ENCODE measurements at places on chromosomes 11 and 22. TPM values are rescaled to one million over a fixed set of nuclear protein-coding genes. Genes with fewer than 3 reads are reported as not detected.

Gene C22orf23
- total RNA-seq, result 0.43 TPM

GRCh38 chr22:19514831-19515565 is 9.2 kb downstream of the CLDN5 start:
- no peak for DNase-seq

- no peak for DNase-seq
Measured at GRCh38 chr11:70242885-70243284, 27.6 kb upstream of the PPFIA1 start.

GRCh38 chr11:27204529-27204928 is 158.5 kb downstream of the CCDC34 start:
- DNase-seq, result no peak

- no peak for DNase-seq
Measured at GRCh38 chr11:118232659-118233058, 7.8 kb upstream of the JAML start.

- DNase-seq, result no peak
Measured at GRCh38 chr11:8062781-8063257, 18.2 kb upstream of the TUB start.

- no peak for DNase-seq
Measured at GRCh38 chr22:35604621-35605368, 12.3 kb downstream of the MB start.

Gene FXYD6
- total RNA-seq, result not detected

Gene ESAM
- total RNA-seq, result 0.69 TPM

DNA sequence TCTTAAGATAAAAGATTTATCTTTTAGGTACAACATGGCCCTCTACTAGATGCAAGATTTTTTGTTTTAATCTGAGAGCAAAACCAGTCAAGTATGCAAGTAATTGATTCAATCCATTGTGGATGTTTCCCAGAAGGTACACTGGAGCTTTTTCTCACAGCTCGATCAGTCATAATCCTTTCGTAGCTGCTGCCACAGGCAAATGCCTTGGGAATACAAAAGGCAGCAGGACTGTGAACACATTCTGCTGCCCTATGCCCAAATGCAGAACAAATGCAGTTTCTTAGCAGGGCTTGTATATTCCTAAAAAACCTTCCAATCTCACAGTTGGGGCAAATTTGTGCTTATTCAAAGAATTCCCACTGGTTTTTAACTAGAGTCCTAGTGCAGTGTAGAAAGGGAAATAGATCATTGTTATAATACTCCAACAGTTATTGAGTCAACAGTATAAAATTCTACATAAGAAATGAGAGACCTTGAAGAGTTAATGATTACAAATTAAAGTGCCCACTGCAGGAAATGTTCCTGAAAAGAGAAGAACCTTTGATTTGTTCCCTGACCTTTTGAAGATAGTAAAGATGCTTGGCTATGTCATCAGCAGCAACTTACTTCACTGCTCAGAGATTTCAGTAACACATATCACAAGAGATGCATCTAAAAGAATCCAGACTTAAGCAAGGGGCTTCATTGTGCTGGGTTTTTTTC is 14.1 kb downstream of the LPXN start:
- DNase-seq, result no peak

Gene GLB1L2
- 0.92 TPM for total RNA-seq
